Dermis microvascular lymphatic vessel endothelial cell (primary cell): ENCODE measurements at places on chromosomes 7 and 10. TPM values are rescaled to one million over a fixed set of nuclear protein-coding genes. Genes with fewer than 3 reads are reported as not detected.

GRCh38 chr10:111523016-111523415 is 446.2 kb downstream of the ADRA2A start:
- DNase-seq: no peak

Gene GJC3
- total RNA-seq: 0.26 and 0.63 TPM in 2 replicates

GRCh38 chr7:44463169-44463808 is 27.2 kb downstream of the NUDCD3 start:
- no peak for DNase-seq

DNA sequence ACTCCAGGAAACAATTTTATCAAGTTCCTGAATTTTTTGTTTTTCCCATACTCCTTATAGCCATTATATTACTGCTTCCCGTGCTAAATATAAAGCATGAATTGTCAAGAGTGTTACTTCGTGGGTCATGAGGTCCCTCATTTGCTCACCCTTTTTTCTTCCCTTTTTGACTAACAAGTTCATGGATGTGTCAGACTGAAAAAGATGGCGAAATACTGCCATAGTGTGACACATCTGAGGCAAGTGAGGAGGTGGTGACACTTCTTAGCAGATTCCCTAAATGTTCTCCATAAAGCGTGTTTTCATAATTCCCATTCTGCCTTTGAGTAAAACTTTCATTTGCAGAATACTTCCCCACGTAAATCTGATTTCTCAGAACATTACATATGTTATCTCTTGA is 269.6 kb upstream of the FZD1 start:
- no peak for DNase-seq

Gene TMEM176A
- total RNA-seq: not detected in 2 replicates

DNA sequence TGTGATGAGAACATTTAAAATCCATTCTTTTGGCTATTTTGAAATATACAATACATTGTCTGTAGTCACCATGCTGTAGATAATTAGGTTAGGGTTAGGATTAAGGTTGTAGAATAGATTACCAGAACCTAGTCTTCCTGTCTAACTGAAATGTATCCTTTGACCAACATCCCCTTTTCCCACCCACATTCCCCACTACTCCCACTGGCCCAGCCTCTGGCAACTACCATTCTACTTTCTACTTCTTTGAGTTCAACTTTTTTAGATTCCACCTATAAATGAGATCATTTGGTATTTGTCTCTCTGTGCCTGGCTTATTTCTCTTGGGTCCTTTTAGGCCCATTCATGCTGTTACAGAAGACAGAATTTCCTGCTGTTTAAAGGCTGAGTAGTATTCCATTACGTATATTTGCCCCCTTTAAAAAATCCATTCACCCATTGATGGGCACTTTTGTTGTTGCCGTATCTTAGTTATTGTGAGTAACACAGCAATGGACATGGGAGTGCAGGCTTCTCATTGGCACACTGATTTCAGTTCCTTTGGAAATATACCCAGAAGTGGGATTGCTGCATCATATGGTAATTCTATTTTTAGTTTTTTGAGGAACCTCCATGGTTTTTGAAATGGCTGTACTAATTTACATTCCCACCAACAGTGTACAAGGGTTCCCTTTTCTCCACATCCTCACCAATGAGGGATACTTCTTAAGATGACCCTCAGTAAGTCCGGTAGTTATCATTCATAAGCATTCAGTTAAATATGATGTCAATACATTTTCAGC is 104.0 kb downstream of the RALA start:
- DNase-seq: no peak

Gene PLEKHS1
- total RNA-seq: not detected in 2 replicates

DNA sequence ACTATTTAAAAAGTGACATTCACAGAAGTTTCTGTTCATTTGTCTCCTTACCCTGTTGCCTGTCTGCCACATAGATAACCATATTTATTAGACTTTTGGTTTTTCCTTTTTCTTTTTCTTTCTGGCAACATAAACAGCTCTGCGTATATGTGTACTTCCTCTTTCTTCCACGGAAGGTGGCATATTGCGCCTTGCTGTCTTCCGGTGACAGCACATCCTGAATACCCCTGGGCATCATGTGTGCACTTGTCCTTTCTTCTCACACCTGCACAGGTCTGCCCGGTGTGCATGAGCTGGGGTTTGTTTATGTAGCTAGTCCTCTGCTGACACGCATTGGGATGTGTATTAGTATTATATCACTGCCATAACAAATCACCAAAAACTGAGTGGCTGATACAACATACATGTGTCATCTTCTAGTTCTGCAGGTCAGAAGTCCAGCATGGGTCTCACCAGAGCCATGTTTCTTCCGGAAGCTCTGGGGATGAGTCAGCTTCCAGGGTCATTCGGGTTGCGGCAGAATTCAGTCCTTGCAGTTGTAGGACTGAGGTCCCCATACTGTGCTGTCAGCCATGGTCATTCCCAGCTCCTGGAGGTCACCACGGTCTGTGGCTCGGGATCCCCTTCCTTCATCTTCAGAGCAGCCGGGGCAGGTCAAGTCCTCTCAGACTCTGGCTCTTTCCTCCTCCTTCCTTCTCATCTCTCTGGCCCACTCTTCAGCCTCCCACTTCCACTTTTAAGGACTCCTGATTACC is 596.0 kb upstream of the FOXK1 start:
- DNase-seq: peak; percentile 29

DNA sequence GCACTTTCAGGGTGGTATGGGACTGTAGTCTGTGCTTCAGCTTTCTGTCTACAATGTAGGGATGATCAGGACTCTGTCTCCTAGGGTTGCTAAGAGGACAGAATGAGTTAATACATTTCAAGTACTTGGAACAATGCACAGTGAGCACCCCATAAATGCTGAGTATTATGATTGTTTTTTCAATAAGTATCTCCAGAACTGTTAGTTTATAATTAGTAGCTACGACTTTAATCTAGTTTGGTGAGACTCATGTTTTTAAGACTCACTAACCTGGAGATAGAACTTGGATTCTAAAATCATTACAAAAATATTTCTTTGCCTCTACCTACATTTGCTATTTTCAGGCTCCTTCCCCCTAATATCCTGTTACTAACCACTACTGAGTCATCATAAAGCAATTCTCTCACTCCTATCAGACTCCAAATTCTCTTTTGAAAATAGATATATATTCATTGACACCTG is 95.3 kb downstream of the CPED1 start:
- no peak for DNase-seq

Gene RASSF4
- total RNA-seq: 13.1 and 23.3 TPM in 2 replicates

DNA sequence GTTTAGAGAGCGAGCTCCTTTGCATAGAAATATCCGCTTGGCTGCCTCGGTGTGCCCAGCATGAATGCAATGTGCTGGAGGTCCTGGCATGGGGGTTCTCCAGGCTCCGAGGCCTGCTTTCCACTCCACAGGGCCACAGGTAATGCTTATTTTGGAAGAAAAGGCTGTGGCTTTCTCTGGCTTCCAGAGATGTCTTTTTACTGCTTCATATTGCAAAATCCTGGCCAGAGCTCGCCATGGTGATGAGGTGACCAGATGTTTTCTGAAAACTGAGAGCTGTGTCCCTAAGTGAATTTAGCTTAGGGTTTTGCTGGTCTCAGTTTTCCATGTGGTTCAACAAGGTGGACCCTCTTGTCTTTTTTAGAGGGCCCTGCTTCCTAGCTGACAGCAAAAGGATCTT is 65.2 kb downstream of the BMPER start:
- no peak for DNase-seq

DNA sequence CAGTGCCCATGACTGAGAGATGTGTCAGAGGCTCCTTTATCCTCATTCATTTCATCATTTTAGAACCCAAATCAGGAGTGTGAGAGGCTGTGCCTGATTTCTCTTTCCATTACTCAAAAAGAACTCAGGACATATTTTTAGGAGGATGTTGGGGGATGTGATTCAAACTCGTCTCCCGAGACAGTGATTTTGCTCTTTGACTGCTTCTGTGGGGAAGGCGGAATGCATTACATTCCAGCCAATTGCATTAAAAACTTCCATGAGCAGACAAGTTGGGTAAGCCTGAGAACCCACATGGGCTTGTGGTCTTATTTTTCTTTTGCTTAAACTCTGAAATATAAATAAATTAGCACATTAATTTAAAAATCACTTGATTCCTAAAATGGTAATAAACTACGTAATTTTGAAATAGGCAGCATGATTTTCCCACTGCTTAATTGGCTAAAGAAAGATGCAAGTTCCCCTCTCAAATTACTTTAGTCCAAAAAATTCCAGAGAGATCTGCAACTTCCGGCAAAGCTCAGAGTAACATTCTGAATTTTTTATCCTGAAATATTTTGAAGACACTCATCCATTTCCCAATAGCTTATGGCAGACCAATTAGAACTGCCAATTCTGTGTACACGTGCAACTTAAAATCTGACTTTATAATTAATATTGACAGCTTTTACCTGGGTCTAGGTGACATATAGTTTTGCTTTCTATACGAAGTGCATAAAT is 185.6 kb downstream of the C7orf25 start:
- no peak for DNase-seq
